ENCODE measurements at places on chromosomes 4 and X.

DNA sequence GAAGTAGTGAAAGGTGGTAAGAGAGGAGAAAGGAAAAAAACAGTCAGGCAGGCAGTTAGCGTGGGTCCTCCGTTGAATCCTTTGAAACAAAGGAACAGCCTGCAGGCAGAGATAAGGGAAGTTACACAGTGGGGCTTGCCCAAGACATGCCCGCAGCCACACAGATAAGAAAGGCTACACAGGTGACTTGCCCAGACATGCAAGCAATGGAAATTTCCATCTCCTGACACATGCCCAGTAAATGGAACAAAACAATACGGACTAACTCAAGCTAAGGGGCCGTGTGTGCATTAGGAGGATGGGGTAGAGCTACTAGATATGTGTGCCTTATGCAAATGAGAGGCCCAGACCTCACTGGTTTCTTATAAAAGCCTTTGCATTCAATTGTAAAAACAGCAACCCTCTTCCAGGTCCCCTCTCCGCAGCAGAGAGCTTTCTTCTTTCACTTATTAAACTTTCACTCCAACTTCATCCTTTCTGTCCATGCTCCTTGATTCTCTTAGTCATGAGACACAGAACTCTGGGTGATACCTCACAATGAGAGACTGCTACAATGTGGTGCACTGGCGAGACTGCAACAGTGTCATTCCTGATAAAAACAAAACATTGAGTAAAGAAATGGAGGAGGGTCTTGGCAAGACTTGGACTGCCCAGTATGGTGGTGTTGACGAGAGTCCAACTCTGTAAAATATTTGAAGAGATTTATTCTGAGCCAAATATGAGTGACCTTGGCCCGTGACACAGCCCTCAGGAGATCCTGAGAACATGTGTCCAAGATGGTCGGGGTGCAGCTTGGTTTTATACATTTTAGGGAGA, 997.4 kb upstream of the PRKX start:
- no peak for DNase-seq

DNA sequence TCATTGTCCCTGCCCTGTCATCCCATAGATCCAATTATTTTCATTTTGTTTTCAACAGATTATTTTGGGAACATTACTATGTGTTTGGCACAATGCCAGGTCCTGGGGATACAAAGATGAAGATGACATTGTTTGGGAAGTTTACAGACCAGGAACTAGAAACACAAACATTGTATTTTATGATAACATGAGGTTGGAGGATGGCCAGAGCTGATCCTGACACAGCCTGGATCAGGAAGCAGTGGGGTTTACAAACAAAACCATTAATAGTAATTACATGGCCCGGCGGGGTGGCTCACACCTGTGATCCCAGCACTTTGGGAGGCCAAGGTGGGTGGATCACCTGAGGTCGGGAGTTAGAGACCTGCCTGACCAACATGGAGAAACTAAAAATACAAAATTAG, 29.9 kb downstream of the CLRN2 start:
- DNase-seq = no peak

GRCh38 chr4:98677799-98678198, 19.4 kb upstream of the TSPAN5 start:
- DNase-seq = no peak

- no peak for DNase-seq
These were observed 24.6 kb upstream of the PDLIM3 start for GRCh38 chr4:185559915-185560281.

DNA sequence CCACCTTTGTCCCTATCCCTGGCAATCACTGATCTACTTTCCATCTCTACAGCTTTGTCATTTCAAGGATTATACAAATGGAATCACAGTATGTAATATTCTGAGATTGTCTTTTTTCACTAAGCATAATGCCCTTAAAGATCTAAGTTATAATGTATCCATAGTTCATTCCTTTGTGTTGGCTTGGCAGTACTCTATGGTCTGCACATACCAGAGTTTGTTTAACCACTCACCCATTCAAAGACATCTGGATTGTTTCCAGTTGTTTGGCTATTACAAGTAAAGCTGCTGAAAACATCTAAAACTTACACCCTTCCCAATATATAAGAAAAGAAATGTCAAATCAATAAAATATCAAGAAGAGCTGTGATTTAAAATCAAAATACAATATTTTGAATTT, 26.0 kb upstream of the AWAT1 start:
- DNase-seq = no peak

- no peak for DNase-seq
These were observed 33.3 kb downstream of the TMSB4X start for GRCh38 chrX:13008189-13008533.

GRCh38 chrX:153226344-153227185, 47.5 kb downstream of the MAGEA1 start:
- no peak for DNase-seq

GRCh38 chr4:126182336-126182735, 867.6 kb downstream of the FAT4 start:
- DNase-seq = no peak

- DNase-seq = no peak
These were observed 15.2 kb downstream of the ASB11 start for GRCh38 chrX:15299941-15300851.

GRCh38 chrX:10725071-10725470, 104.7 kb upstream of the MID1 start:
- no peak for DNase-seq

- no peak for DNase-seq
These were observed 30.9 kb downstream of the CXorf58 start for GRCh38 chrX:23938690-23939089.

DNA sequence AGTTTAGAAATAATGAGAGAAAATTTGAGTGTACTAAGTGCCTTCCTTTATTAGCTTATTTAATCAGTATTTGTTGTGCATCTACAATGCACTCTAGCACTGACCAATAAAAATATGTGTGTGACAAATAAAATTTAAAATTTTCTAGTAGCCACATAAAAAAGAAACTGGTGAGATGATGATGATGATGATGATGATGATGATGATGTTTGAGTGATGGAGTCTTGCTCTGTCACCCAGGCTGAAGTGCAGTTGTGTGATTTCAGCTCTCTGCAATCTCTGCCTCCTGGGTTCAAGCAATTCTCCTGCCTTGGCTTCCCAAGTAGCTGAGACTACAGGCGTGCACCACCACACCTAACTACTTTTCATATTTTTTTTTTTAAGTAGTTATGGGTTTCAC, 110.2 kb downstream of the RNF150 start:
- DNase-seq = no peak

DNA sequence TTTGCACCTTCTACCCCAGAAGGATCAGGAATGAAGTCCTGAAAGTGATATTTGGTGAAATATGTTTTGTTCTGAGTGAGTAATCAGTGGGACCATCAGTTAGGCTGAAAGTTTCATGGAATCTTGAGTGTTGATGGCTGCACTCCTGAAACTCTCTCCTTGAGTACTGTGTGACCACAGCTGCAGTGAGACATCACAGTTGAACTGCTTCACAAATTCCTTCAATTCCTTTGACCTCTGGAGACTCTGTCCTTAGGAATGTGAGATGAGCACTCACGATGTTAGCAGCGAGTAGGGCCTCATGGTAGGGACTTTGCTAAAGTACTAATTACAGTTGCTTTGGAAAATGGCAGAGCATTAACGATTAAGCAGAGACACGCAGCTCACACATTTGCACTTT, 142.9 kb upstream of the SLC4A4 start:
- no peak for DNase-seq

- DNase-seq = no peak
These were observed 103.1 kb upstream of the TEX13D start for GRCh38 chrX:124229374-124229773.

- DNase-seq = no peak
These were observed 38.1 kb downstream of the AMOT start for GRCh38 chrX:112802541-112802940.

- no peak for DNase-seq
These were observed 5.6 kb downstream of the SORCS2 start for GRCh38 chr4:7197910-7198309.

DNA sequence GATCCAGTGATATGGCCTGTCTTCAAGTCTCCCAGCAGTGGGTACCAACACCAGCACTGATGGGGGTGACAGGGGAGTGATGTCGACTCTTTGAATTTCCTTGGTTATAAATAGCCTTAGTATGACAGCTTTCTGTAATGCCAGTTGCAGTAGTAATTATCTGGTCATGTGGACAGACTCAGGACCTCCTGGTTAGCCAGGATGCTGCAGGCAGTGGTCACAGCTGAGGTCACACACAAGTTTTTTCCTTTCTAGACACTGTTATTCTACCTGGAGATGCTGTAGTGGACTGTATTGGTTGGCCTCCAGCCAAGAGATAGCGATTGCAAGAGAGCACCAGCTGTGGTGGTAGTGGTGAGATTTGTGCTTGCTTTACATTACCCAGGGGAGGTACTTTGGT, 63.6 kb downstream of the UPRT start:
- no peak for DNase-seq

- no peak for DNase-seq
These were observed 366.0 kb upstream of the FGF13 start for GRCh38 chrX:139077281-139078250.

DNA sequence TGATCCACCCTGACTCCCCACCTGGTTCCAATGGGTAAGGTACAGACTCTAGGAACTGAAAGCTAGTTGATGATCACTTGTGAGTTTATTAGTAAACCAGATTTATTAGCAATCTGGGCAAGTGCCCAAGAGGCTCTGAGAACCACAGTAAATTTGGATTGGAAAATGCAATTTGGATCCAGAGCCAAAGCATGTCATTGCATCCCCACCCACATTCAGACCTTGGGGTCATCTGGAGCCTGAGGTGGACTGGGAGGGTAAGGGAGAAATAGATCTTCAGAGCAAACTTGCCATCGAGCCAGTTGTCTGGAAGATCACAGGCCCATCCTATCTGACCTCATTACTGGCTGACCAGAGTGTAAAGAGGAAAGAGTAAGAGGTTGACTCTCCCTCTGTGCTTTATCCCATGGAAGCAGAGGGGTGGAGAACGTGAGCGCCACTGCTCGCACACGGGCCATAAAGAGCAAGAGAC, 78.7 kb upstream of the RASGEF1B start:
- no peak for DNase-seq

GRCh38 chrX:32448945-32449344, 762.4 kb downstream of the DMD start:
- no peak for DNase-seq

DNA sequence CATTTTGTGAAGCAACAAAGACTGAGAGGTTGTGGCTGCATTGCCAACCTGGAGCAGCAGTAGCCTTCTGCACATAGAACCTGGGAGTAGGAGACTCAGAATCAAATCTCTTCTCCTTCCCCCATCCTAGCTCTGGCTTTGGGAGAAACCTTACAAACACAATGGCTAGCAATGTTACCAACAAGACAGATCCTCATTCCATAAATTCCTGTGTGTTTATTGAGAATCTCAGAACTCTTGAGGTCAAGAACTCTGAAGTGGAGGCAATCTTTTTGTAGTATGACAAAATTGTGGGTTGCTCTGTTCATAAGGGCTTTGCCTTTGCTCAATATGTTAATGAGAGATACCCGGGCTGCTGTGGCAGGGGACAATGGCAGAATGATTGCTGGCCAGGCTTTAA, 406.7 kb upstream of the SPANXN1 start:
- no peak for DNase-seq

- DNase-seq = no peak
These were observed 140.5 kb upstream of the NUDT10 start for GRCh38 chrX:51192104-51192503.

GRCh38 chrX:150683536-150684146, 9.6 kb upstream of the MTMR1 start:
- no peak for DNase-seq
